ENCODE measurements at places on chromosomes 12 and 14. TPM values are rescaled to one million over a fixed set of nuclear protein-coding genes. Genes with fewer than 3 reads are reported as not detected.

DNA sequence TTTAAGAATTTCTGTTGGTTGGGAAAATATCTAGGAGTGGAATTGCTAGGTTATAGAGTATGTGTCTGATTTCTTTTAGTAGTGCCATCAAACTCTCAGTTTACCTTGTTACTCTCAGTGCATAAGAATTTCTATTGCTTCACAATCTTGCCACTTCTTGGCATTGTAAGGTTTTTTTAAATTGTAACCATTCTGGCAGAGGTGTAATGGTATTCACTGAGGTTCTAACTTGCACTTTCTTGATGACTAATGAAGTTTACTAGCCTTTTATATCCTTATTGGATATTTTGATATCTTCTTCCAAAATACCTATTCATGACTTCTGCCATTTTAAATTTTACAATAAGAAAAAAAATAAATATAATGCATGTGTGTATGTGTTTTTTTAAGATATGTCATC lies 478.0 kb downstream of the NAV3 start:
- DNase-seq = no peak

Gene OR4E2
- not detected for total RNA-seq

Gene LPAR5
- total RNA-seq = 18.5 TPM

GRCh38 chr12:89846473-89847055 lies 137.9 kb upstream of the ATP2B1 start:
- no peak for DNase-seq

DNA sequence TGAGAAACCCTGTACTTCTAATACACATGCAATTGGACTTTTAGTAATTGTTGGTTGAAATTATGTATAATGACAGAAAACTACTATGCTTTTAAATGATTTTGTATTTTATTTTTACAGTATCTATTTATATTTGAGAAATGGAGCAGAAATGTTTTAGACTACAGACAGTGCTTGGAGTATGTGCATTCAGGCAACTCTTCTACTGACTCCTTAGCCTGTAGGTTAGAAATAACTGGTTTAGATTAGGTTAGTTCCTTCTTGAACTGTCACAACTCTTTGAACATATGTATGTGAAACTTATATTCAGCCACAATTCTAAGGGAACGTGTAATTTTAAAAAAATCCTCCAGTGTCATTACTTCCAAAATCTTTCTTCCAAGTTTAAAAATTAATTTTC lies 1.7 kb downstream of the FGFR1OP2 start:
- DNase-seq = no peak

Gene SYCP3
- 0.93 TPM for total RNA-seq

DNA sequence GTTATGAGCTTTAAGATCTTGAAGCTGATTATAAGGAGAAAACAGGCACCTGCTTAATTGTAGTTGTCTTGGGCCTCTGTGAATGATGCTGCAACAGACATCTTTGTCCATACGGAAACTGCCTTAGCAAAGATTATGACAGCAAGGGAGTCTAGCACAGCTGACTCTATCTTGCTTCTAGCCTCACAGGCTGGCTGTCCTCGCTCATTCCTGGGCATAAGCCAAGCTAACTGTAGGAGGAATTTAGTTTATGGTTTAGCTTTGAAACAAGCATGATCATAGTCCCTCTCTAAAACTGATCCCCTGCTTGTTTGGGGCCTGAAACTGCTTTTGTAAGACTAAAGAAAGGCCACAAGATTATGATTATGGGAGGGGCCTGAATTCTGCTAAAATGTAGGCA lies 74.3 kb upstream of the C14orf132 start:
- no peak for DNase-seq

Gene C12orf56
- total RNA-seq = not detected

DNA sequence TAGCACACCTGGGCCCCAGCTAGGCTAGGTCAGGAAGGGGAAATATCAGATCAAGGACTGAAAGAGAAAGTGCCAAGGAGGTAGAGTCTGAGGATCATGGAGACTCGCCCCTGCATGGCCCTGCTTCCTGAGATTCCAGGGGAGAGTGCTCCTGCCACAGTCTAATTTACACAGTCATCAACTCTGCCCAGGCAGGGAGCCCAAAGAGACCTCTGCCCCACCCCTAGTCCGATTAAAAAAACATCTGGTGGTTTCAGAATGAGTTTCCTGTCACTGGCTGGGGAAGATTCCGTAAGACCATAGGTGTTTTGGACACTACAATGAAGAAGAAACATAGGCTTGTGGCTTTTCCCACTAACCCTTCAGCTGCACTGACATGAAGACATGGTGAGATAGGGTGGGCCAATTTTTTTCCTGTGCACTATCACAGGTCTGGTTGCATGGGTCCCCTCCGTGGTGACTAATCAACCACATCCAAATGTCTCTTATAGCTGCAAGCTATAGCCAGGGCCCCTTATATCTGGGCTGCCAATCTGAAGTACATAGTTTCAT lies 31.5 kb upstream of the GZMB start:
- DNase-seq = peak; percentile 91

DNA sequence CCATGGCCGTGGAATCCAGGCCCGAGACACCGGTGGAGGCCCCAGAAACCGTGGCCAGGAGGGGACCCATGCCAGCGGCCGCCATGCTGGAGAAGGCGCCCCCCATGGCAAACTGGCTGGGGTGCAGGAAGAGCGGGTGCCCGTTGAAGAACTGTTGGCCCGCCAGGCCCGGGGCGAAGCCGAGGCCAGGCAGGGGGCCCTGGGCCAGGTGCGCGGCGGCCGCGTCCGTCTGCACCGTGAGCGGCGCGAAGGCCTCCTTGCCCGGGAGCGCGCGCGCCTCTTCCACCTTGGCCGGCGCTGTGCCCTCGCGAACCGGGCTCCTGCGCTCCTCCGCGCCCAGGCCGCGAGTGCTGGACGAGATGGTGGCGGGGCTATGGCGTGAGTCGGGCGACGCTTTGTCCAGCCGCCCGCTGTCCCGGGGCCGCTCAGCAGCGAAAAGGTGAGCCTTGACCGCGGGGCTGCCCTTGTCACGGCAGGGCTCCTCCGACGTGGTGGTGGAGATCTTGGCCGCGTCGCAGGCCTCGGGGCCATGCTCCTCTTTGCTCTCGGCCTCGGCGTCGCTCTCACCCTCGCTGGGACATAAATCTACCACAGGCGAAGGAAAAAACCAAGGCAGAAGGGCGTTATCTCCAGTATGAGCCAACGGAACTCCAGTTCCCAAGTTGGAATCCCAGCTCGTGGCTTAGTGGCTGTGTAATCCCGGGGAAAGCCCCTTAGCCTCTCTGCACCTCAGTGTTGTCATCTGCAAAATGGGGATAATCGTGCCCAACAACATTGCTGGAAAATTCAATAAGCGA lies 9.5 kb downstream of the TBX3 start:
- no peak for DNase-seq

DNA sequence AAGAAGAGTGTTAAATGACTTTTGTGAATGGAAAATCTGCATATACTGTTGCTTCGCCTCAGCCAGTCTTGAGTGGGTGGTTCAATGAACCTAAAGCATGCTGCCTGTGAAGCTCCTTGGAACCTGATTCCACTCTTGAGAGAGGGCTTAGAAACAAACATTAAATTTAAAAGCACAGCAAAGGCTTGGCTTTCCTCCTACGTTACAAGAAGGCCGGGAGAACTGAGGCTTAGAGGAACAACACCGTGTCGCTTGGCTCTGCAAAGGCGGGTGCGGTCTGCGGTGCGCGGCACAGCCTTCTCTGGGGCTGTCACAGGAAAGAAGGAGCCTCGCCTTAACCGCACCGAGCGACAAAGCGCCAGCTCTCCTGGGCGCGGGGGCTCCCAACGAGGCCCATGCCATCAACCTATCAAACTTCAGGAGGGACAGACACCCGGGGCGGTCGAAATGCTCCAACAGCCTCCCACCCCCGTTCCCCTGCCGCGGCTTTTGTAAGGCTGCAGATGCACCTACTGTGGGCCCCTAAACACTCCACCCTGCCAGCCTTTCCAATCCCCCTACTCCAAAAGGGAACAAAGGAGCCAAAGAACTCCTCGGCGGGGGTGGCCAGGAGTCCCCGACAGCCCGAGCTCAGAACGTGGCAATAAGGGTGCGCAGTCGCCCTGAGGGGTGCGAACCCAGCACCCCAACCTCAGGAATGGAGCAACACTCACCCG lies 729 bp downstream of the OSBPL8 start:
- DNase-seq = peak; percentile 94

Gene CD9
- 20.4 TPM for total RNA-seq

DNA sequence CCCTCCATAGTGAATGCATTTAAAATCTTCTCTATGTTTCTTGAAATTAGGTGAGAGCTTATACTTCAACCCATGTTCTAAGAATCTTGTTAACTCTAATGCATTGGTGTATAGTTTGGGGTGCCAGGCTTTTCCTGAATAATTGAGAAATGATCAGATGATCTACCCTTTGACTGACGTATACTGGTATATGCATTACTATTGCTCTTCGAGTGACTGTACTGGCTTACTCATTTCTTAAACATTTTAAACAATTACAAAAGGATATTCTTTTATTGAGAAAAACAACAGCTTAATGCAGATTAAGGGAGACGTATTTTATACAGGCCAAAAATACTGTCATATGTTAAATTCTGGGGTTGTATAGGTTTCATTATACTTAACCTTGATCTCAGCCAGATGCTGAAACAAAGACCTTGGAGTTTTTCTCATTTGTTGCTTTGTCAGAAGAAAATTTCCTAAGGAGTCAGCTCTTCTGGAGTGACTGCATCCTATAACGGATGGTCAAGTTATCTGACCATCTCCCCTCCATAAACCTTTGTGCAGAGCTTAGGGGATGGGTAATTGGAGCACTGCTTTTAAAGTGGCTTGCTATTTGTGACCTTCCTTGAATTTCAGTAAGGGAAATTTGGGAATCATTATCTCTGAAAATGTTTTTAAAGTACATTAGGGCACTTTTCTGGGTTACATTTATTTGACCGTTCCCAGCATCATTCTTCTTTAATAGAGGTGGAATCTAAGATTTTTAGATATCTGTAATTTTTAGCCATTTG lies 507.6 kb downstream of the PCNX1 start:
- no peak for DNase-seq

DNA sequence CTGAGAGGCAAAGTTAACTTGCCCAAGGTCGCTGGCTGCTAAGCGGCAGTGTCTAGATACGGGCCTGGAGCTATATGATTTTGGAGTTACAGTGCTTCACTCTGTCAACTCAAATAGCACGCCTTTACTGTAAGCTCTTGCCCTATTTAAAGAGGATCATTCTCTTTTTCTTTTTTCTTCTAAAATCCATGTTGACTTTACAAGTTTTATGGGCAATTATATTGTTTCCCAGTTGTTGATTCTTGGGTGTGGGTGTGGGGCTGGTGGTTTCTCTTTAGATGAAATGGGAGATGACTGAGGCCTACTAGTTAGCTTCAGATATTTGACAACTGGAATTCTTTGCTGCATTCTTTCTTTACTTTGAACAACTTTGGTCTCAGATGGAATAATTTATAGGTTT lies 70.7 kb downstream of the C12orf75 start:
- DNase-seq = no peak

- DNase-seq = no peak
Observed at GRCh38 chr14:90829677-90830076, 13.4 kb upstream of the TTC7B start.

DNA sequence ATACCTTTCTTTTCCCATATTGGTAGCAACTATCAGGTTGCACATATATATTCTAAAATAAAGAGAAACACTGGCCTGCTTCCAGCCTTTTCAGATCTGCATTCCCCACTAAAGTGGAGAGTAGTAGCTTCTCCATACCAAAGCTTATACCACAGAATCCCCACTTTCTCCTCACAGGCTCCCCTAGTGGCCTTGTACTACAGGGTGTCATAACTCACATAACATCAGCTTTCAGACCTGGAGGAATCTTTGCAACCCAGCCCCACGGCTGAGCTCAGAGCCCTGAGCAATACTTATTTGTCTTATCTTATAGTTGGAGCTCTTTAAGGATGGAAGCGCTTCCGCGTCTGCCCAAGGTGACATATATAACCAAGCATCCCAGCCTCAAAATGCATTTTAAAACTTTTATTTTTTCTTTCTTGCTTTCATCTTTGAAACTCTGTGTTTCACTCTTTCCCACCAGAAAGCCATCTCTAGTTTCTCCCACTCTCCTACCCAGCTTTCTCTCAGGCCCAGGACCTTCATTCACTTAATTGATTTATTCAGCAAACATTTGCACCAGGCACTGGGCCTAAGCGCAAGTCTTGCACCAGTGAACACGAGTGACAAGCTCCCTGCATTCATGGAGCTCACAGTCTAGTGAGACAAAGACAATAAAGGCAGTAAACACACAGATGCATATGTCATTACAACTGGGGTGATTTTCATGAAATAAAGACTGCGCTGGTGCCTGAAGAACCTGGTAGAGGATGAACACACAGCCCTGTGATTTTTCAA lies 254.7 kb downstream of the IPO8 start:
- no peak for DNase-seq

GRCh38 chr14:104641753-104642539 lies 37.4 kb upstream of the TMEM179 start:
- DNase-seq = no peak

Gene KLRC3
- 6.2 TPM for total RNA-seq

- peak; percentile 31 for DNase-seq
Observed at GRCh38 chr14:72607386-72608130, 286.3 kb downstream of the DPF3 start.

Gene LRRC43
- 0.67 TPM for total RNA-seq
